ENCODE measurements at places on chromosomes 4 and X.
A peak's percentile ranks its signal among the peaks of the same experiment; 100 is the strongest.

GRCh38 chrX:103201041-103201440 lies 13.9 kb upstream of the BEX4 start:
- DNase-seq: no peak

DNA sequence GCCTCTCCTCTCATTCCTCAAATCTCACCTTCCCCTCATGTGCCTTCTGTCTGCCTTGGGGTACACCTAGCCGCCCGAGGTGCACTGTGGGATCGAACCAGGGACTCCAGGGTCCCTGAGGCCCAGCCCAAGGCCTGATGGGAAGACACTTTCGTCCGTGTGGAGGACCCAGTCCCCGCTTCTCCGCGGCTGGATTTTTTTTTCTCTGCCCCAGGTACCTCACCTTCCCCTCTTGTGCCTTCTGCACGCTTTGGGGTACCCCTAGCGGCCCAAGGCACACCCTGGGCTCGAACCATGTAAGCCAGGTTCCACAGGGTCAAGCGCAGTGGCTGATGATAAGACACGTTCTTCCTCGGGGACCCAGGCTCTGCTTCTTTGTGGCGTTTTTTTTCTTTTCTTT lies 530.7 kb downstream of the CWH43 start:
- no peak for DNase-seq

GRCh38 chr4:167088115-167088514 lies 146.2 kb downstream of the SPOCK3 start:
- no peak for DNase-seq

DNA sequence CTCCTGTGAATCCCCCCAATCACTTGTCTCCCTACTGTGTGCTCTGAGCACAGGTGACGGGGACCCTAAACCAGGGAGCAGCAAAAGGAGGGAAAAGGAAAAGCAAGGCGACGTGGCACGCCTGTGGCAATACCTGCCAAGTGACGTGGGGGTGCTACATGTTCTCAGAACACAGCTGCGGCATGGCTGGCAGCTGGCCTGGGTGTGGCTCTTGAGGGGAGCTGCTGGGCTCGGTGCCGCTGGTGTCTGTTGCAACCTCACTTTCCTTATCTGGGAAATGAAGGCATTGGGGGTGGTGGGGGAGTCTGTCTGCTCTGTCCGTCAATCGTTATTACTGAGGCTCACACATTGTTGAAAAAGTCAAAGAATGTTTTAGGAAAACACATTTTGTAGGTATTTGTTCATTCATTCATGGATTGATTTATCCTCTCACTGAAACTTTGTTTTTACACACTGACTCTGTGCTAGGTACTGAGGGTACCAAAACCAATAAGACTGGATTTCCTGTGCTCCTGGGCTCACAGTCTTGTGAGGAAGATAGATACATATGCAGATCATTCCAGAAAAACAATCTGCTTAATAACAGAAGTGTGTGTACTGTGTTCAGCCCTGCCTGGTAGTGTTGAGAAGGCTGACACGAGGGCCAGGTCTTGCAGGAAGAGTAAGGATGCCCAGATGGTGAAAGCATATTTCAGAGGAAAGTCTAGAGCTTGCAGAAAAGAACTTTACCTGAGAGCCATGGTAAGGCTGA lies 217.6 kb downstream of the PTTG2 start:
- peak; percentile 64 for DNase-seq

- no peak for DNase-seq
These were observed 793 bp downstream of the GRIA3 start for GRCh38 chrX:123184866-123185276.

DNA sequence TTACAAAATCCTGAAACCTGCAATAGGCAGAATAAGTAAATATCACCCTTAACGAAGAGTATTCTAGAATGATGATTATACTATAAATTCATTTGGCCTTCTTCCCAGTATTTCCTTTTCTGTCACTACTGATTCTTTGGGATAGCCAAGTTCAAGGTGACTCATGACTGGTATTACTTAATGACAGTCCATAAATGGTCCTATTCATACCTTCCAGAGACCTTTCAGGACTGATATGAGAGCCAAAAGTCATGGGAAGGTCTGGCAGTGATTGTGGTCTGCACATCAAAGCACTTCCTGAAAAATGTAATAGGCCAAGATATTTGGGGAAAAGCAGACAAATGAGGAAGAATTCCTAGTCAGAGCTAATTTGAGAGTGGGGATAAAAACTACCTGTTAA lies 239.6 kb upstream of the FAM47A start:
- DNase-seq: no peak

DNA sequence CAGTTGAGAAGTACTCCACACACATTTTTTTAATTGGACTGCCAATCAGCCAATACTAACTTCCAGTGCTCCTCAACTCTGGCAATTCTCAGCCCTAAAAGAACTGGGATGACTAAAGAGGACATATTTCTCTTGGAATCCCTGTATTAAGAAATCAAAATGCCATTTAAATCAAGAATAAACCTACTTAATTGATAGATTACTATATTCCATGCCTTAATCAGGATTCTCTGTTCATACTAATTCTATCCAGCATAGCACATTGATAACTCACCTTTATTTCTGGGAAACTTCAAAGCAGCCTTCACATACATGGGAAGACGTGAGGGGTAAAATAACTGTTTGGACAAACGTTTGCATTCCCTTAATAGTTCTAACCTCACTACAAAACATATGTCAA lies 93.0 kb upstream of the DKK2 start:
- DNase-seq: no peak

DNA sequence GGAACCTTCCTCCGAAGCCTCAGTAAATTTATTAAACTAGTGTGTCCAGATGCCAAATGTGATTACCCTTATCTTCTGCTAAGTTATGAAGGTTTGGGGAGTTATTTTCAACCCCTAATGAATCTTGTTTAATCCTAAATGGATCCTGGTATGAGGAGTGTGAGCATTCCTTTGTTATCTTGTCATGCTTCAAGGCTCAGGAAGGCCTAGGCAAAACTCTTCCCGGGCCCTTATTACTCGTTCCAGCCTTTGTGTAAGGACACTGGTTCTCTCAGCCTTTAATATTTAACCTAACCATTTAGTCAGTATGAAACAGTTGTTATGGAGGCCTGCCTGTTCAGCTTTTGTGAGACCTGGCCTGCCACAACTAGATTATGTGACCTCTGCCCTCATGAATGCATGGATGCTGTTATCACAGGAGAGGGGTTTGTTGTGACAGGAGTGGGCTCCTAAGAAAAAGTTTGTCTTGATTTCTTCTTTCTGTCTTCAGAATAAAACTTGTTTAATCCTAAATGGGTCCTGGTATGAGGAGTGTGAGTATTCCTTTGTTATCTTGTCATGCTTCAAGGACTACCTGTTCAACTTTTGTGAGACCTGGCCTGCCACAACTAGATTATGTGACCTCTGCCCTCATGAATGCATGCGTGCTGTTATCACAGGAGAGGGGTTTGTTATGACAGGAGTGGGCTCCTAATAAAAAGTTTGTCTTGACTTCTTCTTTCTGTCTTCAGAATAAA lies 181.7 kb downstream of the SLC39A8 start:
- DNase-seq: no peak

DNA sequence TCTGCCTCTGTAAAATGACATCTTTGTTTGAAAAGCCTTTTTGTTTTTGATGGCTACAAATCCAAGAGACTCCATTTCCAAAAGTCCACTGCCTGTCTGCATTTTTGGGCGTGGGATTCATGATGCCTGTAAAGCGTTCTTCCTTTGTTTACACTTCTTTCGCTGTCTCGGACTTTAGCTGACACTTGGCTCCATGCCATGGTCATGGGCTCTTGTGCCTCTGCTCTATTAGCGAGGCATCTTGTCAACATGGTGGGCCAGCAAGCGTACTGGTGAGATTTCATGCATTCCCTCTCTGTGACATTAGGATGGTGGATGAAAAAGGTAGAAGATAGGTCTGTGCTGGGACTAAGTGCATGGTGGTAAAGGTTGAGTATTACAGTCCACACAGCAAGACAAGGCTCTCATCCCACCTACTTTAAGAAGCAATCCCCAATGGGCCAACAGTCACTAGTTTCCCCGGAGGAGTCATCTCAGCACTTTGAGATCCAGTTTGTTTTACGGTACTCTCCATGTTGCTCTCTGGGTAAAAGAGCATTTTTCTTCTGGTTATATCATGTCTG lies 298.2 kb upstream of the KLF3 start:
- DNase-seq: no peak
